SJCRH30 (cell line): ENCODE measurements at places on chromosomes 16 and 17. TPM values are rescaled to one million over a fixed set of nuclear protein-coding genes. Genes with fewer than 3 reads are reported as not detected.

- H3K36me3 ChIP-seq: no peaks in the 10 kb centered on the region
- DNase-seq: no peak
- no peak overlapping the region for H3K4me3 ChIP-seq
Measured at GRCh38 chr17:17999364-18000029, 26.8 kb downstream of the DRC3 start.

DNA sequence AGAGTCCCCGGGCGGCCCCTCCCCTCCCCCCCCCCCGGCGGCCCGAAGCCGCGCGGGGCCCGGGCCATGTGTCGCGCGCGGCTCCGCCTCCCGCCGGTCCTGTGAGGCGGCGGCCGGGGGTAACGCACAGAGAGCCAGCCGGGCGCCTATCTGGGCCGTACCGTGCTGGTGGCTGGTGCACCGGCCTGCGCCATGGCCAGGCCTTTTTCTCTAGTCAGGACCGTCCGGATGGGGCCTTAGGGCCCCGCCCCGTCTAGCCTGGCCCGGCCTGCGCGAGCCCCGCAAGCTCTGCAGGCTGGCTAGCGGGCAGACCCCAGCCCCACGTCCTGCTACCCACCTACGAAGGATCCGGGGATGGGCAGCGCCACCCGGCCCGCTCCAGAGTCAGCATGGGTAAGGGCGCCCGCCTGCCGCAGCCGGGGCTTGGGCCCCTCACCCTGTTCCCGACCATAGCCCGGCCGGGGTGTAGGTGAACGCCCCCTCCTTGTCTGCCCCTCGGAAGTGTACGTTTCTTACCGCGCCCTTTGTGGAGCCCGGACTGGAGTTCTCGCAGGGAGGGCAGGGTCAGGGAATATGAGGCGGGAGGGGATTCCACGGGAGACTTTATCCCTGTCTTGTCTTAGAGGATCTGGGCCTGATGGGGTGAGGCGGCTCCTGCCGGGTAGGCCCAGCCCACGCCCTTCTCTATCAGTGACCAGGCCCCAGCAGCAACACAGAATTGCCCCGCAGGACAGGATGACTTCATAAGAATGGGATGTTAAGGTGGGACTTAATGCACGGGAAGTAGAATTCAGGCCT is at the start of gene CENPT:
Gene CENPT (minus strand): TSS at position 630 of the 798 bp plus-strand sequence. CDS start 13,834 bp downstream, outside the sequence.
- no peaks in the 10 kb centered on the region for H3K36me3 ChIP-seq
- H3K4me1 ChIP-seq: peaks cover 5% of the 10 kb centered on the region; the same call in 1 of the 2 replicates
- H3K27me3 ChIP-seq: no peaks in the 10 kb centered on the region
- H3K27ac ChIP-seq: peak within 1 kb of the TSS; percentile 75
- DNase-seq: peak; percentile 18

DNA sequence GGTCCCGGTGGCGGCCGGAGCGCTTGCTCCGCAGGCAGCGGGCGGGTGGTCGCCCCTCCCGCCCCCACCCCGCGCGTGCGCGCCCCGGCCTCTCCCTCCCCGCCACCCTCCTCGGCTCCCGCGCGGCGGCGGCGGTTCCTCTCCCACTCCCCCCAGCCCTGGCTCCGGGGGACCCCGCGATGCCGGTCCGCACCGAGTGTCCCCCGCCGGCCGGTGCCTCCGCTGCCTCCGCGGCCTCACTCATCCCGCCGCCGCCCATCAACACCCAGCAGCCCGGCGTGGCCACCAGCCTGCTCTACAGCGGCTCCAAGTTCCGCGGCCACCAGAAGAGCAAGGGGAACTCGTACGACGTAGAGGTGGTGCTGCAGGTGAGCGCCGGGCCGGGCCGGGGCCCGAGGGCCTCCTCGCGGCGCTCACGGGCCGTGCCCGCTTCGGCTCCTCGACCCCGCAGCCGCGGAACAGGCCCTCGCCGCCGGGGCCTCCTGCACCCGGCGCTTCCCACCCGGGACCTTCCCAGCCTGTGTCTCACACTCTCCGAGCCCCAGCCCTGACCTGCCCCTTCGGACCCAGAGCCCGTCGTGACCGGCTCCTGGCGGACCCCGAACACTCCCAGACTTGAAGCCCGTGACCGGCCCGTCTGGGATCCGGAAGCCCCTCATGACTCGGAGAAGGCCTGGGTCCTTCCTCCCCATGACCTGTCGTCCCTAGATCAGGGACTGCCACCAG is 490 bp downstream of the GID4 start:
- no peaks in the 10 kb centered on the region for H3K27me3 ChIP-seq
- peaks cover 12% of the 10 kb centered on the region for H3K4me1 ChIP-seq
- DNase-seq: peak; percentile 57
- H3K36me3 ChIP-seq: no peaks in the 10 kb centered on the region; the same call in 1 of the 2 replicates
- H3K4me3 ChIP-seq: peak overlapping the region; percentile 74

- peaks cover 26% of the 10 kb centered on the region for H3K4me1 ChIP-seq
- H3K27me3 ChIP-seq: no peaks in the 10 kb centered on the region; the same call in 1 of the 2 replicates
- no peak for DNase-seq
- no peak overlapping the region for H3K4me3 ChIP-seq
- H3K36me3 ChIP-seq: no peaks in the 10 kb centered on the region
Measured at GRCh38 chr17:81493198-81494038, 19.2 kb downstream of the ACTG1 start.

The MYH11 gene
- total RNA-seq: 0.03 and 0.08 TPM in 2 replicates

DNA sequence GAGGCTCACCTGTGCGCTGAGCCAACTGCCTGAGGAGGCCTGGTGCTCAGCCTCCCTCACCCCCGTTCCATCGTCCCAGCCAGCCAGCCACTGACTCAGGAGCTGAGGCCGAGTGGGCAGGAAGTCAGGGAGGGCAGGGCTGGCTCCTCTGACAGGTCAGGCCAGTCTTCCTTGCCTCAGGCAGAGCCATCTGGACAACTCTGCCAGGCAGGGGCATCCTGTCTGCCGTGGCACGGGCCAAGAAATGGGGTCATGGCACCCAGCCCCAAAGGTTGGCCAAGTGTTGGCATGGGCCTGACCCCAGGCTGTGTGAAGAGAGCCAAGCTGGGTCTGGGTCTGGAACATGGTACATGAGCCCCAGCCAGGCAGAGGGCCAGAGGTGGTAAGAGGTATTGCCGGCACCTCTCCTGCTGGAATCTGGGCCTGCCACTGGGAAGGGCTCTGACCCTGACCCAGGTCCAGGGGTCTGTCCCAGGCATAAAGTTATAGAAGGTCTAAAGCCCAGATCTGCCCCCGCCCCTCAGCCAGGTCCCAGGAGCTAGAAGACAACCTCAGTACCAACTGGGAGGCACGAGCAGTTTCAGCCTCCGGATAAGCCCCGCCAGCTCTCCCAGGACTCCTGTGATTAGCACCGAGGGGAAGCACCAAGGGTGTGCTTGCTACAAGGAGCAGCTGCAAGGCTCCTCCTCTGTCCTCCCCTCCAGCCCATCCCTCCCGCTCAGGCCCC is 2.5 kb upstream of the VASN start:
- no peaks in the 10 kb centered on the region for H3K27me3 ChIP-seq
- peaks cover 33% of the 10 kb centered on the region for H3K4me1 ChIP-seq
- no peak overlapping the region for H3K27ac ChIP-seq
- DNase-seq: no peak

DNA sequence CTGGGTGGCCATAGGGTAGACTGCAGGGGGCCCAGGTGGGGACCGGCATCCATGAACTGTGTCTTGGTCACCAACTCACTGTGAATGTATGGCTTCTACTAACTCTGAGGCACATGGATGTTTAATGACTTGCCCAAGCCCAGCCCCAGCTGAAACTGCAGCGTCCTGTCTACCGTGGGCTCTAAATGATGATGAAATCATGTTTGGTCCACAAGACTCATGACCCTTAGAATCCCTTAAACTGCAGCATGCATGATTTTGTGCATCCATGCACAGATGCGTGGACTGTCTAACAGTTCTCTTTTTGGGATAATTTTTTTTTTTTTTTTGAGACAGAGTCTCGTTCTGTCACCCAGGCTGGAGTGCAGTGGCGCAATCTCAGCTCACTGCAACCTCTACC is 32.4 kb upstream of the CREBBP start:
- no peak overlapping the region for H3K4me3 ChIP-seq
- H3K4me1 ChIP-seq: peaks cover 5% of the 10 kb centered on the region; the same call in 1 of the 2 replicates
- no peaks in the 10 kb centered on the region for H3K36me3 ChIP-seq
- H3K27ac ChIP-seq: no peak overlapping the region
- H3K27me3 ChIP-seq: no peaks in the 10 kb centered on the region
- no peak for DNase-seq

GRCh38 chr16:89104930-89105571 is 11.4 kb downstream of the ACSF3 start:
- peaks cover 9% of the 10 kb centered on the region; the same call in 1 of the 2 replicates for H3K27me3 ChIP-seq
- no peak overlapping the region for H3K4me3 ChIP-seq
- H3K4me1 ChIP-seq: no peaks in the 10 kb centered on the region
- DNase-seq: no peak
- H3K36me3 ChIP-seq: 0 out of 2 replicates have a peak, but pooled peaks cover 4% of the 10 kb centered on the region

The OR1G1 gene
- total RNA-seq: not detected in 2 replicates

GRCh38 chr17:33572615-33573014 is 279.5 kb upstream of the ASIC2 start:
- H3K36me3 ChIP-seq: no peaks in the 10 kb centered on the region
- H3K27me3 ChIP-seq: no peaks in the 10 kb centered on the region; the same call in 1 of the 2 replicates
- no peaks in the 10 kb centered on the region for H3K4me1 ChIP-seq
- DNase-seq: peak; percentile 50

DNA sequence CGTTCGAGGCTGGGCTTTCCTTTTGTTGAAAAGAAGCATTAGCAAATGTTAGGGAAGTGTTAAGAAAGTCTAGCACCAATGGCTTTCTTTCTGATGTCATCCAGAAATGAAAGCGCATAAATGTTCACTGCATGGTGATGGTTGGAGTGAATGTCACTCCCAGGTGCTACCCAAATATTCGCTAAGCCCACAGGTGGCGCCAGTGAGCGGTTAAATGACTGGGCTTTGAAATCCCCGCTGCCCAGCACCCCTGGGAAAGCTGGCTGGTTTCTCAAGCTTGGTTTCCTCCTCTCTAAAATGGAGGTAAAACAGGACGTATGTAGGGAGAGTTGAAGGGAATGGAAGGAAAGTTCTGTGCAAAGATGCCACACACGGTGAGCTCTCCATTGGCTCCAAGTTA is 104.4 kb downstream of the IRX5 start:
- H3K4me3 ChIP-seq: no peak overlapping the region
- peak; percentile 85 for DNase-seq

GRCh38 chr16:83651871-83652270 is 155.9 kb upstream of the HSBP1 start:
- H3K27ac ChIP-seq: no peak overlapping the region
- peaks cover 5% of the 10 kb centered on the region; the same call in 1 of the 2 replicates for H3K4me1 ChIP-seq
- no peaks in the 10 kb centered on the region for H3K27me3 ChIP-seq
- H3K4me3 ChIP-seq: no peak overlapping the region
- no peak for DNase-seq
- no peaks in the 10 kb centered on the region for H3K36me3 ChIP-seq
